ENCODE measurements at places on chromosomes 1 and 21.
A peak's percentile ranks its signal among the peaks of the same experiment; 100 is the strongest.

GRCh38 chr1:118984722-118985639 lies 3.2 kb downstream of the TBX15 start:
- no peak for DNase-seq

GRCh38 chr1:187549540-187549939 lies 720.8 kb downstream of the PLA2G4A start:
- no peak for DNase-seq

- DNase-seq = no peak
Observed at GRCh38 chr1:23727362-23727811, 15.9 kb upstream of the ELOA start.

GRCh38 chr1:167955915-167956314 lies 19.0 kb upstream of the MPC2 start:
- no peak for DNase-seq

DNA sequence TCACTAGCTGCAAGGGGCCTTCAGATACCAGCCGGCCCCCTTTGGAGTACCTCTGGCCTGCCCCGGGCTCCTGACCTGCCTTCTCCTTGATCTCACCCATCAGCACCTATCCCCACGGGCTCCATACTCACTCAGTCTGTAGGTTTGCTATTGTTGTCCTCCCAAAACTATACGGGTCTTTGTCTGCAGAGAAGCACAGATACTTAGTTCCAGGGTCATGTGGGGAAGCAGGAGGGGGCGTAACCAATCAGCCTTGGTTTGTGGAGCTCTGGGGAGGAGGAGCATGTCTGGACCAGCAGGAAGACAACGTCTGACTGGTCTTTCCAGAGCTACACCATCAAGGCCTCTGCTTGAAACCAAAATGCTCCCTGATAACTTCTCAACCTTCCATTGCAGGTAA lies 15.2 kb downstream of the TMEM63A start:
- DNase-seq = no peak

DNA sequence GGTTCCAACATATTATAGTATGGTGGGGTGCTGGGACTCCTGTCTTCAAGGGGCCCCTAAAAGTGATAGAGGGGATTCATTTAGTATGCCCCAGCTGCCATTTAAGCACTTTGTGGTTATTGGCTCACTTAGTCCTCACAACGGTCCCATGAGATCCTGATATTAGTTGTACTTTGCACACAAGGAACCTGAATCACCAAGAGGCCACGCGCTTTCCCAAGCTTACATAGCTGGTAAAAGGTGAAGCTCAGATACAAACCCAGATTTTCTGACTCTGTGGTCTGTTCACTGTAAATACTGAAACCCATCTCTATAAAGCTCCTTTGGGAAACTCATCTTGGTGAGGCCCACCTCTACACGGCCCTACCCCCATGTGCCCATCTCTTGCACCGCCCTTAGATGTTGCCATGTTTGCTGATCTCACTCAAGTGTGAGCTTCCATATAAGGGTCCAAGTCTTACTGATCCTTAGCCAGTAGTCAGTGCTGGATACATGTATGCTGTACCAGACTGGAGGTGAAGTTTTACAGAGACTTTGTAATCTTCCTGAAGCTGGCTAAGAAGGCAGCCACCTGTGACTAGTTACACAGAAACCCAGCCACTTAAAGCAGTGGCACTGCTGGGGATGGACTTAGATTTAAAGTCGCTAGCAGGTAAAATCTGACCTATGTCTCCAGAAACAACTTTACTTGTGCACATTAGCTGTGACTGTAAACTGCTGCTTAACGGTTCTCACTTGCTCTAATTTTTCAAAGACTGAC lies 124.4 kb upstream of the HOOK1 start:
- no peak for DNase-seq

DNA sequence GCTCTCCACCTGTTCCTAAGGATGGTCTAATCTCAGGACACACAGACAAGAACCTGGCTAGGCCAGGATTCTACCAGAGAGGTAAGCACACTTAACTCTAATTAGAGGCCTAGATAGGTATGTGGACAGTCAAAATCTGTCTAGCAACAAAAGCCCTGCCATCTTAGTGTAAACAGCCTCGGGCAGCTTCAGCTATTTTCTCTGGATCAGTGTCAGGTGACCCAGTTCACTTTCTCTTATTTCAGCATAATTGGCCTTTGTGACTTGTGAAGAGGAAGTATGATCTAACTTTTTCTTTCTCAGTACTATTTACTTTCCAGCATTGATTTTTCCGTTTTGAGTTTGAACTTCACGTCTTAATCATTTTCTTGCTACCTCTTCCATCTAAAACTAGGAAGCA lies 217.7 kb downstream of the CRB1 start:
- no peak for DNase-seq

DNA sequence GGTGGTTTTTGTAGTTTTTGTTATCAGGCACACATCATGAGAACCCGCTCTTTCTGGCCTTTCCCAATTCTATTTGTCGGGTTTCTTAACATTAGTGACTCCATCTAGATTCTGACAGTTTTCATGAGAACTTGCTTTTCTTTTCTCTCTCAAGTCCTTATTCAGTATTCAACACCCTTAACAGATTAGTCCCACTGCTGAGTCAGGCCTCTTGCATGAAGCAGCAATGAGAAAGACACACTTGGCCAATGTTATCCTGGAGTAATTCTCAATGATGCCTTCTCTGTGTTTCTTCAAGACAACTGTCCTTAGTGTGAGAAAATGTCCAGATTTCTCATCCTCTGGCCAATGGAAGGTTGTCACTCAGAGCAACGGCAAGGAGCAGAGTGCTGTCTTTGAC lies 11.3 kb downstream of the FMO2 start:
- no peak for DNase-seq

- peak; percentile 4 for DNase-seq
Observed at GRCh38 chr1:101081496-101082488, 56.2 kb upstream of the DPH5 start.

DNA sequence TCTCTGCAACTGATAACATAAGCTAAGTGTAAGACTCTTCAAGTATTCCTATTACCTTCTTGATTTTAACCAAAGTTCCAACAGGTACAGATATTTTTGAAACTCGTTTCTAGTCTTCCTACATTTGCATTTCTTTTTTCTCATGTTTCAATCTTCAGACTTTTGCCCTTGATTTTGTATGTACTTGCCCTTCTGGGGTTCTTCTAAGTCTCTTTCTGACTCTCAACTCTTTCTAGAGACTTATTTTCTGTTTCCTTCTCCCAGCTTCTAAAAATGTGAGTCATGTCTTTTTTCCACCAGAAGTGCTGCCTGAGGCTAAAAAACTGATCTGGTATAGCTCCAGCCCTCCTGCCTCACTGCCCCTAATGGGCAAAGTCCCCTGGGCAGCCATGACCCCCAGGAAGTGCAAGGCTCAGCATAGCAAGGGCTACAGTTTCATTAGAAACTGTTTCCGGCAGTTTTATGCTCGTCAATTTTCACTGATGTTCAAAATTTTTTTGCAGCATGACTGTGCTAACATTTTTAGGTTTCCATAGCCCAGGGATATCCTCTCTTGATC lies 265.9 kb downstream of the SEC16B start:
- no peak for DNase-seq

DNA sequence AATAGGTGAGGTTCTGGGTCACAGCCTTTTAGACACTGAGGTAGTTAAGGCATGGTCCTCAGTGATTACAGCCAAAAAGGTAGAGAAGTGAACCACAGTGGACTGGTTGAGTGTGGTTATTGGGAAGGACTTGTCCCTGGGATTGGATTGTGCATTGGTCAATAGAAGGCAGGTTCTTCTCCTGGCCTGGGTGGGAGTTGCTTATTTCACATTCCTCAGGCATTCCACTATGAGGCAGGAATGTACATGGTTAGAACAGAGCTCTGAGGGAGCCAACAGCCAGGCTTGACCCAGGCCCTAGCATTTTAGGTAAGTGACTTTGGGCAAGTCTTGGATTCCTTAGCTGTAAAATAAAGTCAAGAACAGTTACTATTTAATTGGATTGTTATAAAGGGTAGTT lies 97.9 kb upstream of the MARK1 start:
- DNase-seq = no peak

DNA sequence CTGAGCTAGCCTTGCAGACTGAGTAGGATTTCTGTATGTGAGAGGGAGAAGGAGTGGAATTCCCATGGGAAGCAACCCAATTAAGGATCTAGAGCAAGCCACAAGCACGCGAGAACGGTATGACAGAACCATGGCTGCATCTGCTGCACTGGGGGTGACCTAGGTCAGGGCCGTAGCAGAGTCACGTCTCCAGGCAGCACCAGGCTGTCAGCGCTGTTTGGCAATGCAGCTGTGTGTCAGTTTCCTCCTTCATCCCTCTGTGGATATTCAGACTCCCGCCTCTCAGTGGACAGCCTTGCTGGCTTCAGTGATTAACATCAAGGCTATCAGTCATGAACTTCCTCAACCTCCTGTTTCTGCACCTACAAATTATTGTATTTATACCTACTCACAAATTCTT lies 118.1 kb upstream of the PPP2R5A start:
- no peak for DNase-seq

GRCh38 chr1:112237983-112238545 lies 157.9 kb upstream of the CTTNBP2NL start:
- DNase-seq = no peak

Measured in stimulated activated CD4-positive, alpha-beta T cell treated with anti-CD3 and anti-CD28 coated beads, TNF-alpha, amount 100 ng/mL, for 4 hours (primary cell).